NCI-H1092 treated with DMSO at 0.1 percent for 48 hours (cell line): ENCODE measurements at places on chromosomes 12 and 14.

- no peak for DNase-seq
Measured at GRCh38 chr14:61388976-61389576, 67.7 kb downstream of the PRKCH start.

GRCh38 chr14:72801381-72801812 is 92.5 kb downstream of the DPF3 start:
- DNase-seq: no peak

GRCh38 chr12:98796745-98797144 is 151.7 kb downstream of the APAF1 start:
- no peak for DNase-seq

GRCh38 chr12:53551889-53552291 is 44.6 kb upstream of the NPFF start:
- no peak for DNase-seq

- no peak for DNase-seq
Measured at GRCh38 chr14:83208341-83208740, 1674.7 kb upstream of the SEL1L start.

- no peak for DNase-seq
Measured at GRCh38 chr12:97109441-97109840, 202.4 kb downstream of the NEDD1 start.

DNA sequence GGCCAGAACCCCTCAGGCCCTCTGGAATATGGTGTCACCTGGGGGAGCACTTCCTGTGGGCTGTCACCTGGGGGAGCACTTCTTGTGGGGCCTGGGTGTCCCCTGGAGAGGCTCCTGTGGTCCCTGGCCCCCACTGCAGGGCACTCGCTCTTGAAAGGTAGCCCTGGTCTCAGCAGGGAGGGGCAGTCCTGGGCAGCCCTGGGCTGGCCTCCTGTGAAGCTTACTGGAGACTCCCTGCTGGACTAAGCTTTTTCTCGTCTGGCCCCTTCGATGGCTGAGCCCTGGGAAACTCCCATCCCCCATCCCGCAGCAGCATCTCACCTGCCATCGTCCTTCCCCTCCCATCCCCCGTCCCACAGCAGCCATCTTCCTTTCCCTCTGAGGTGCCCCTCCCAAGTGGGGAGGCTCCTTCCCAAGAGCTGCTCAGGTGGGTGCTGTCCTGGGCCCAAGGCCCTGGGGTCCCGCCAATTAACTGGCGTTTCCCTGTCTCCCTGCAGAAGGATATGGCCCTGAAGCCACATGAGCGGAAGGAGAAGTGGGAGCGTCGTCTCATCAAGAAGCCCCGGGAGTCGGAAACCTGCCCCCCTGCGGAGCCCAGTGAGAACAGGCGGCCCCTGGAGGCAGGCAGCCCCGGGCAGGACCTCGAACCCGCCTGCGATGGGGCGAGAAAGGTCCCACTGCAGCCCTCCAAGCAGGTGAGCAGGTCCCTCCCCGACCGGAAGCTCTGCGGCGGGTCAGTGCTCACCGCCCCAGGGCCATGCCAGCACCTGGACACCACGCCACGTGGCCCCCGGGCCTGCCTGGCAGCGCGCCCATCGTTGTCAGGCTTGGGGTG is 17.9 kb downstream of the FBRSL1 start:
- no peak for DNase-seq

- peak; percentile 74 for DNase-seq
Measured at GRCh38 chr14:39025810-39026627, 77.0 kb downstream of the SEC23A start.

- DNase-seq: no peak
Measured at GRCh38 chr12:61018571-61018970, 1241.6 kb upstream of the USP15 start.
